ENCODE measurements at places on chromosomes 12 and 14. TPM values are rescaled to one million over a fixed set of nuclear protein-coding genes. Genes with fewer than 3 reads are reported as not detected.
A peak's percentile ranks its signal among the peaks of the same experiment; 100 is the strongest.

DNA sequence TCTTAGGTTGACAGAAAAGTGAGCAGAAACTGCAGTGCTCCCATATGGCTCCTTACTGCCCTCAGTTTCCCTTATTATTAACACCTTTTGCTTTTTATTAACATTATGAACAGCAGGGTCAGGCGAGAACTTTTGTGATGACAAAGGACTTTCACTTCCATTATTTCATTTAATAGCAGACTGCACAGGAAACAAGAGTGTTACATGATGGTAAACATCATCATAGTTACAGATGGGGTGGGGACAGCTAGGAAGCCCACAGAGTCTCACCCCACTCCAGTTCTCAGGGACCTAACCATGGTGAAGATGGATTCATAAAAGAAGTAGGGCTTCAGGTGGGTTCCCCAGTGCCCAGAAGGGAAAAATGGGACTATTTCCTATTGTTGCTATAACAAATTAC is 110.1 kb upstream of the PELI2 start:
- DNase-seq: no peak

DNA sequence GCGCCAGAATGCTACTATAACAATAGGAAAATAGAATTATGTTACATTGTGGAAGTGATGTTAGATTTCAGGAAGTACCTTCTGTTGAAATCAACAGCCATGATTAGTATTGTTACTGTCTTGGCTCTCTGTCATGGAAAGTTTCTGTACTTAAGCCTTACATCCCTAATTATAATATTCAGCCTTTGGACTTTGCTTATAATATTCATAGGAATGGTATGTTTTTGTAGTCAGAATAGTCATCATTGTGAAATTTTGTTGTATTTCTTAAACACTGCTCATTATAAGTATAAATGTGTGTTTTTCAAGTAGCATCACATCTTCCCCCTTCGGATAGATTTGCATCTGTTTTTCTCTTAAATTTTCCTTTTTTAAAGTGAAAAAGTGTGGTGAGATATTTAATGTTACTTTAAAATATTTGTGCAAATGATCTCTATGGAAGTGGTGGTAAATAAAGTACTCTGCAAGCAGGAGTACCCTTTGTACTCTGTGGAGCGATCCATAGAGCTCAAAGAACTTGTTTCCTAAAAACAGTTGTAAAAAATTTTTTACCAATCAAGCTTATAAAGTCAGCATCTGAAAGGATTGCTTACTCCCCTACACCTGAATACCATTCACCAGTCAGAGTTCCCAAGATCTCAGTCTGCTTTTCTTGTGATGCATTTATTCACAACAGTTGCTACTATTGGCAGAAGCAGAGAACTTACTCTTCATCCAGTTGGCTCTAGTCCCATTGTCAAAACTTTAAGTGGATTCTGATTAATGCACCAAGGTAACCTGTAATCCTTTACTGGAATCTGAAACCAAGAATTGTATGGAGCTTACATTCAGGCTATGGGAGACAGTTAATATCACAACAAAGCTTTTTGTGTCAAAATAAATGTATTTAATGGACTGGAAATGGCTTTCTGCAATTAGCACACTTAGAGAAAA is 87.8 kb downstream of the RIC8B start:
- DNase-seq: no peak

GRCh38 chr14:104518659-104519350 is 60.8 kb upstream of the C14orf180 start:
- DNase-seq: no peak

- no peak for DNase-seq
Observed at GRCh38 chr14:49999826-50000379, 107.0 kb downstream of the ARF6 start.

Gene GLS2
- not detected for total RNA-seq

DNA sequence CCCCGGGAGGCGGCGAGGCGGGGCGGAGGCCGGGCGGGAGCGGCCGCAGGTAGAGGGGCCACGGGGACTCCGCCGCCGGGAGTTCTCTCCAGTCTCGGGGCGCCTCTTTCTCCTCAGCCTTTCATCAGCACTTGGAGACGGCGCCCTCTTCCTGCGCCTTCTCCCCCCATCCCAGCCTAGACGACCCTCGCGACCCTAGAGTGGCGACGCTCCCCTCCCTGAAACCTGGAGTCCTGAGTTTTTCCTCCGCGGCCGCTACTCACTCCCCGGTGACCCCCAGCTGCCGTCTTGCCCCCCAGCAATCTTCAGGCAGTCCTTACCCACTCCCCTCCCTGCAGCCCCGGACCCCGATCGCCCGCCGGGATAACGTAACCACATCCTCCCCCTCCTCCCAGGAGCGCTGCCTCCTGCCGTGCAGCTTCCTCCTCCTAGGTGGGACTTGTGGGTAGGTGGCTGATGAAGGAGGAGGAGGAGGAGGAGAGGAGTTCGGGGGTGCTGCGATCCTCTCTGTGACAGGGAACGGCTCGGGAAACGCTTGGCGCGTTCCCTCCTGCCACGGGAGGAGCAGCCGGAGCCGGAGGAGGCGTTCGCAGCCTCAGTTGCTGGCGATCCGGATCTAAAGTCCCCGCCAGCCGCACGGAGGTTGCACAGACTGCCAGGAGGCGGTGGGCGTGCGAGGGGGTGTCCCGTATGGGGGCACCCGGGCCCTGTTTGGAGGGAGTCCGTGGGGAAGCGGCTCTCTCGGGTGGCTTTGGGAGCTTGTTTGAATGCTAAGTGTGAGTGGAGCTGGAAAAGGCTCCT is 891 bp downstream of the PLEKHA5 start:
- peak; percentile 54 for DNase-seq

DNA sequence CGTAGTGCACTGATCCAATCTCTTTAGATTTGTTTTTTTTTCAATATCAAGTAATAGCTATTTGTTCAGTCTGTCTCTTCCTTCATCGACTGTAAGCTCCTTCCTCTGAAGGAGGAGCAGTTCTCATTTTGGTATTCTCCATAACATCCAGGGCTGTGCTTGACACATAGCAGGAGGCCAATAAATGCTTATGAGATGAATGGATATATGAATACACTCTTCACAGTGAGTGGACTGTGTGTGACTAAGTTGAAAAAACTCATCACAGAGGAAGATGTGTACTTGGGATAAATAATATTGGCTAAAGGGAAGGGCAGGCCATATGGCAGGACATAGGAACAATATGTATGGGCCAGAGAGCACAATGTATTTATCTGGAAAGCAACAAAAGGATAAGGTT is 205.3 kb upstream of the PRICKLE1 start:
- DNase-seq: peak; percentile 7

Gene NANOG
- total RNA-seq: not detected

Gene HOXC11
- not detected for total RNA-seq

GRCh38 chr12:86117711-86118110 is 138.5 kb downstream of the MGAT4C start:
- DNase-seq: peak; percentile 11

GRCh38 chr12:91893476-91893875 is 252.2 kb downstream of the BTG1 start:
- no peak for DNase-seq

Gene MGP
- 0.23 TPM for total RNA-seq

- DNase-seq: no peak
Observed at GRCh38 chr14:21083565-21084325, 13.6 kb downstream of the ARHGEF40 start.

DNA sequence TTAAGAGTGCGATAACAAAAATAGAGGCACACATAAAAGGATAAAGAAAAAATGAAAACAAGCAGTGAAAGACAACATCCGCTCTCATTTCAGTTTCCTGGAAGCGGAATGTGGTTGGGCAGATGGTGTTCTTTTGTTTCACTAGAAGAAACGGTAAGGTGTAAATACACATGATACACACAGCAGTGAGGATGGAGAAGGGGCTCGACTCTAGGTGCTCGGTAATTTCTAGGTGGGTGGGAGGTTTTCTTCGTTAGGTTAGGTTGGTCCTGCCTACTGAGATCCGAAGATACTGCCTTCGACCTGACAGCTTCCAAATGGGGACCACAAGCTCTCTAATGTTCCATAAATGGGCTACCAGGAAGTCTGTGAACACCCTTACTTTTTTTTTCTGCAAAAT is 1082.5 kb downstream of the BCL11B start:
- no peak for DNase-seq

DNA sequence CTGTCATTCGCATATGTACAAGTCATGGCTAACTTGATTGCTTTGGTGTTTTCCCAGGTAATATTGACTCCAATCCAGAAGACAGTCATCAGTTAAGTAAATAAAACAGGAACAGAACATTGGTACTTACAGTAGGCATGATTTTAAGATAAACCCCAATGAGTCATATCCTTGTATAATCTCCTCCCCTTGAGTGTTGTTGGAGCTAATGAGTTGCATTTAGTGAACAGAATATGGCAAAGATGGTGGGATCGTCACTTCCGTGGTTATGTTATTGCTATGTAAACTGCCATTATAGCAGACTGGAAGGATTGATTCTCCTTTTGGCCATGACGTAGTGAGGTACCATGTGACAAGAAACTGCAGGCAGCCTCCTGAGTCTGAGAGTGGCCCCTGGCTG is 102.2 kb downstream of the TMX1 start:
- peak; percentile 92 for DNase-seq

GRCh38 chr12:40515041-40515816 is 177.0 kb upstream of the CNTN1 start:
- peak; percentile 77 for DNase-seq

Gene TAS2R42
- not detected for total RNA-seq

GRCh38 chr12:112046003-112046402 is 32.8 kb downstream of the ERP29 start:
- no peak for DNase-seq

- peak; percentile 81 for DNase-seq
Observed at GRCh38 chr14:68884031-68885030, 91.5 kb upstream of the ZFP36L1 start.

Gene RNASE7
- total RNA-seq: not detected

DNA sequence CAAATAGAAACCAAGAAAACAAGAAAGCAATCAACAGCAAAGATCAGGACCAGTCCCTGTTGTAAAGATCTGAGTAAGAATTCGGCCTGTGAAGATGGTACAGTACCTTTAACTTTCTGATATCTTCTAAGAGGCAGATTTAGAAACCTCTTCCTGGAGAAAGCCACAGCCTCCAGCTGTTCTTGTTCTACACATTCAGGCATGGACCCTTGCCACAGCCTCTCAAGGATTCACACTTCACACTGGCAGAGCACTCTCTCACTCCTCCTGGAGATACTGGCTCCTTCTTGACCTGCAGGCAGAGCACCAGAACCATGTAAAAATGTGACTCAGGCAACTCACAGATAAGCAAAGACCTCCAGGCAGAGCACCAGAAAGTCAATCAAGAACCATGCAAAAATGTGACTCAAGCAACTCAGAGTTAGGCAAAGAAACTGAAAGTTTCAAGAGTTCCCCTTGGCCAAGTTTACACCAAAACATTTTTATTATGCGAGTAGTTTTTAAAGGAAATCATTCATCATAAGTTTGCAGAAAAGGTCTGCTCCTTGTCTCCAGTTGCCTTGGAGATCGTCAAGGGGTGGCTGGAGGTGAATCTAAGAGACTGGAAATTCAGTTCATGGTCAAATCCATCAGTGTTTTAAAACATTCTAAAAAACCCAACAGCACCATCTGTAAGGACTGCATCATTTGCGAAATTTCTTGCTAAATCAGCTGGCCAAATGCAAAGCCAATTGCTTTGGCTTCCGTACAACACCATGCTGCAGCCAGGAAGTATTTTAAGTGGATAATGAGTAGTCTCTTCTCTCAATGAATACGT is 119.3 kb upstream of the MDM1 start:
- peak; percentile 58 for DNase-seq

DNA sequence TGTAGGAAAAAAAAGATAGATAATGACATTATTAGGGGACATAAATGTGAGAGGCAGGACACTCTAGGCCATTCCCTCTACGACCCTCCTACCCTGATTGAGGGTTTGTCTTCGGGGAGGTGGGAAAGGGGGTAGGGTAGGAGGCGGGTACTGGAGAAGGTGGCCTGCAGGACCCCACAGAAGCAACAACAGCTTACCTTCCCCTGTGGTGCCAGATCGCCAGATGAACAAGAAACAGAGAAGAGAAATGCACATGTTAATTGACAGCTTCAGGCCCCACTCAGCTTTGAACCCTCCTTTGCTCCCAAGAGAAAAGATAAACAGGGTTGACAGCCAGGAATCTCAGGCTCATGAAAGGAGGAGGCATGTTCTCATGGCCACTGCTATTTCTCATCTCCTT is 4.8 kb downstream of the PHB2 start:
- DNase-seq: no peak

GRCh38 chr12:752695-753610 is 574 bp downstream of the WNK1 start:
- no peak for DNase-seq

GRCh38 chr14:74014299-74014698 is 4.8 kb downstream of the ENTPD5 start:
- DNase-seq: no peak

- DNase-seq: no peak
Observed at GRCh38 chr14:96351986-96352385, 11.2 kb downstream of the ATG2B start.

DNA sequence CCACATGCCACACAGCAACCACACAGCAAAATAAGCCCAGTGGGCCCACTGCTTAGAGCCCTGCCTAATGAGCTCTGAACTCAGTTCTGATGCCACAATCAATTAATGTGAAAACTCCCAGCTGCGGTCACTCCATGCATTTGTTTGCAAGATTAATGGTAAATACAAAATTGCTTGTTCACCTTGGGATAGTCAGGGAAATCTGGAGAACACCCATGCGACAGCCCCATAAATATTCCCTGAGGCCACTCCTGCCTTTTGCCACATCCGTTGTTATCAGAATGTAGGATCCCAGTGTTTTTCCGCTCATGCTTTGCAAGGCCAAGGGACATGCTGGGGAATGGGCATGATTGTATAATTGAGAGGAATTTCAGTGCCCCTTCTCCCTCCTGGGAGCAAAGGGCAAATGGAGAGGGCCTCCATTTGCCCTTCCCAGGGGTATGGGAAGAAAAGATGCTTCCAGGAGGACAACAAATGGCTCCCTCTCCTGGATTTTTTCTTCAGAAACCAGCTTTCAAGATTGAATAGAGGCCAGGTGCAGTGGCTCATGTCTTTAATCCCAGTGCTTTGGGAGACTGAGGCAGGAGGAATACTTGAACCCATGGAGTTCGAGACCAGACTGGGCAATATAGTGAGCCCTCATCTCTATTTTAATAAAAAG is 30.8 kb upstream of the CMKLR1 start:
- DNase-seq: no peak

Gene WNT1
- total RNA-seq: not detected

Gene RILPL1
- total RNA-seq: 11.7 TPM

GRCh38 chr14:32481707-32482106 is 152.6 kb downstream of the AKAP6 start:
- DNase-seq: no peak

DNA sequence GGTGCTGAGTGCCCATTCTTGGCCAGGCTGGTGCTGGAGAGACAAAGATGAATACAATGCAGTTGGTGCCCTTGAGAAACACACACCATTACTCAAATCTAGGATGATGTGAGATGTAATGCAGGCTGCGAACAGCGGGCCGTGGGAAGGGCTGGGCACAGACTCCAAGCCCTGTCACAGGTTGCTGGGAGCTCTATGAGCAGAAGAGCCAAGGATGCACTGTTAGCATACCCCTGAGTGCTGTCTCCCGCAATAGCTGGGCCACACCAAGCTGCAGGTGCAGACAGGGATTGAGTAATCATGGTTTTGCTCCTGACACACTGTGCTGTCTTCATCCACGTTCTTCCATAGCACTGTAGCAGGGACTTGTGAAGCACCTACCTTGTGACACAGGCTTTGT is 247.5 kb upstream of the CRY1 start:
- DNase-seq: no peak

- no peak for DNase-seq
Observed at GRCh38 chr12:120810021-120810420, 84.4 kb downstream of the ACADS start.

Data from HT1080 (cell line).